Esophagus squamous epithelium (tissue), 5 donors: ENCODE measurements at places on chromosomes 12 and 14. TPM values are rescaled to one million over a fixed set of nuclear protein-coding genes. Genes with fewer than 3 reads are reported as not detected.

- peak; percentile 1 for DNase-seq
Measured at GRCh38 chr14:77459072-77459723, 1.3 kb downstream of the AHSA1 start.

DNA sequence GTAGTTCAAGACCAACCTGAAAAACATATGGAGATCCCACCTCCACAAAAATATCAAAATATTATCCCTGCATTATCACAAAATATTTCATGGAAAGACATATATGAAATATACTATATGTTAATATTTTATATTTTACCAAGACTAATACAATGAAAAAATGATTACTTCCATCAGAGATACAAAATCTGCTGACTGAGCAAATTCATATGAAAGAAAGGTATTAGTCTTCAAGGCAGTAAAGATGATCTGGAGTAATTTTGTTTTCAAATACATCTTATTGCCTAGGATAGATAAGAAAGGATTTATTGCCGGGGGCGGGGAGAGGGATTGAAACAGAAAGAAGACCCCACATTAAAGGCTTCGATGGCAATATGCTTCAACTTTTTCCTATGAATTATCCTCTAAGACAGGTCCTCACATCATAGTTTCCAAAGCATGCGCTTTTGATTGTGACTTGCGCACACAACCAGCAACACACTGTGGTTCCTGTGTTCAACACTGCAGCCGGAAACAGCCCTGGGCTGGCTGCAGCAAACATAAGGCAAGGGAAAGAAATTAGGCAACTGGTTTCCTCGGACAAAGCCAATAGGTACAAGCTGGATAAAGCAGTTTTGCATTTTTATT is 83.2 kb downstream of the SPPL3 start:
- DNase-seq = no peak

- DNase-seq = no peak
Measured at GRCh38 chr12:26255893-26256645, 60.7 kb downstream of the SSPN start.

DNA sequence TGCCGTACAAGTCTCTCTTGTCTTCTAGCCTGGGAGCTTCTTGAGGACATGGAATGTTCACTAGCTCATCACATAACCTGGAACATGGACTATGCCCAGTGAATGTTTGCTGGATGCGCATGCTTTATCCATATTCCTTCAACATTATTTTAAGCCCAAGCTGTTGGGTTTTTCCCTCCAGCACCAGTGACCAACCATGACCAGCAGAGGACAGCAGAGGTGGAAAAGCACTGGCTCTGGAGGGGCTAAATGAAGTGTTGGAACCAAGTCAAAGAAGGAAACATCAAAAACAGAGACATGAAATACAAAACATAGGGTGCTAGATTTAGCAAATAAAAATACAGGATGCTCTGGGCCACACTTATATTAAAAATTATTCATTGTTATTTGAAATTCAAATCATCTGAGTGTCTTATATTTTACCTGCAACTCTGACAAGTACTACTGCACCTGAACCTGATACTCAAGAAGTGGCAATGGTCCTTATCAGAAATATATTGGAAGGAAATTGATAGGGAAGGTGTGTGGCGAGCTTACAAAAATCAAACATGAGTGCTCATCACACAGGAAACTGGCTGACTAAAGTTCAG is 23.1 kb upstream of the HELB start:
- DNase-seq = no peak

- DNase-seq = no peak
Measured at GRCh38 chr12:89383235-89384049, 31.1 kb upstream of the DUSP6 start.

DNA sequence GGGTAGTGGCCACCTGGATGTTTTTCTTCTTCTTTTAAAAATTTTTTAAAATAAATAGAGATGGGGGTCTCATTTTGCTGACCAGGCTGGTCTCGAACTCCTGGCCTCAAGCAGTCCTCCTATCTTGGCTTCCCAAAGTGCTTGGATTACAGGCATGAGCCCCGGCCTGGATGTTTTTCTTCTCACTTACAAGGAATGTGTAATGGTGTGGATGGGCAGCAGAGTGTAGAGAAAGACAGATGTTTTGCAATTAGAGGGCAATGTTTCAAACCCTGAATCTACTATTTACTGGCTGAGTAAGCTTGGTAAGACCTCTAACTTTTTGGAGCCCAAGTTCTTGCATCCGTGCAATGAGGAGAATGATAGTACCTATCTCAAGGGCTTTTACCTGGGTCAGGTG is 48.1 kb downstream of the ADCK1 start:
- no peak for DNase-seq

GRCh38 chr12:43758247-43758727 is 303 bp downstream of the PUS7L start:
- DNase-seq = no peak

DNA sequence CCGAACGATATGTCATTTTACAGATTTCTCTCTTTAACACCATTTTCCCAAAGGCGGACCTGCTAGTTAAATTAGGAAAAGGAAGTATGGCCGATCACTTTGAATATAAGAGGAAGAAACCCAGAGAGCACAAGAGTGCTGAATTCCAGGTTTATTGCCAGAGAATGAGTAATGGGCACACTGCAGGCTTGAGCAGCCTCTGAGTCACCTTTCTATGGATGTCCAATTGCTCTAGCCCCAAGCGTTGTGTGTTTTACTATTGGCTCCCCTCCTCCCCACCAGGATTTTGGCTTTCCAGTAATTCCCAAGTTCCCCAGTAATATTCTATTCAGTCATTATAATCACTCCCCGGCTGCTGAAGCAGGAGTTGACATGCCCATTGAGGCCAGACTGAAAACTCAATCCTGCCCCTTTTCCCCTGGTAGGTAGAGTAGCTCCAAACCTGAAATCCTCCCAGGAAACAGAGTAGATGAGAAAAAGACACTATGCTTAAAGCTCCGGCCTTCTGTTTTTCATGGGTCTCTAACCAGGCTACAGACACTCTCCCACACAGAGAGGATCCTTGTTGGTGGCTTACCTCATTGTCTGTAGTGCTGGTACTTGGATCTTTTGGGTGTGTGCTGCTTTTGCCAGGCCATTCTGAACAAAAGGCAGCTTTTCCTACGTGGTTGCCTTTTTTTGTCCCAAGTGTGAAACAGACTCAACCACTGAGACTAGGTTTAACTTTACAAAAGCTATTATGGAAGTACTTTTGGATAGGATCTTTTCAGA is 704.3 kb upstream of the FLRT2 start:
- no peak for DNase-seq

DNA sequence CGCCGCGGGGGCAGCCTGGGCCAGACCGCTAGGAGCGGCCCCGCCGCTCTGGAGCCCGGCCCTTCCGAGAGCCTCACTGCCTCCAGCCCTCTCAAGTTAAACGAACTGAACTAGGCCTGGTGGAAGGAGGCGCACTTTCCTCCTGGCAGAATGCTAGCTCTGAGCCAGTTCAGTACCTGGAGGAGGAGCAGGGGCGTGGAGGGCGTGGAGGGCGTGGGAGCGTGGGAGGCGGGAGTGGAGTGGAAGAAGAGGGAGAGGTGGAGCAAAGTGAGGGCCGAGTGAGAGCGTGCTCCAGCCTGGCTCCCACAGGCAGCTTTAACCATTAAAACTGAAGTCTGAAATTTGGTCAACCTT is 5.3 kb downstream of the LTB4R start:
- DNase-seq = no peak

DNA sequence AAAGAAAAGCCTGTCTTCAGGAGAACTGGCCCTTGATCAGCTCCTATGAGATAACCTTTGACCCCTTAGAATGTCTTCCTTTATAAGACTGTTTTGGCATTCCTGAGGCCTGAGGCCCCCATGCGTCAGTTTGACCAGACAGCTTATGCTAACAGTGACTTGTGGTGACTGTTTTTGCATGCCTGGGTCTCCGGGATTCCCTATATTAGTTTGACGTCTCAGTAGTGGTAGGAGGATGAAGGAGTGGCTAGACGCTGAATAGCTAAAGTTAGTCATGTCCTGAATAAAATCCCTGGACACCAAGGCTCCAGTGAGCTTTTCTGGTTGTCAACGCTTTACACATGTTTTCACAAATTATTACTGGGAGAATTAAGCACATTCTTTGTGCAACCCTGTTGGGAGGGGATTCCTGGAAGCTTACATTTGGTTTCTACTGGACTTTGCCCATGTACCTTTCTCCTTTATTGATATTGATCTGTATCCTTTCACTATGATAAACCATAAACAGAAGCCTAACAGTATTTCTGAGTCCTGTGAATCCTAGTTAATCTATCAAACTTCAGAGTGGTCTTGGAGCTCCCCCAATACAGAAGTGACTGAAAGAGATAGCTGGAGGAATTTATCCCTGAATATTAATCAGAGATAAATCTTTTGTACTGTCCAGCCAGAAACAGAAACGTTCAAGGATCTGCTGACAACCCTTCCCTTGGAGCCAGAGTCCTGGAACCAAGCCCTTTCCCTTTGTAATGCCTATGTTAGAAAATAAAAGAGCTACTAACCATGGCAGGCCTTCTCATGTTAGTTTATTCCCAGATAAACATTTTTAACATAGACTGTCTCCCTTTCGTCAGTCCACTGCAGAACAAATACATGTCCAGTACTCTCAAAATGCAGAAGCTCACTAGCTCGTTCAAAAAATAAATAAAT is 479.2 kb downstream of the RPS29 start:
- no peak for DNase-seq

- no peak for DNase-seq
Measured at GRCh38 chr14:90421001-90421631, 24.3 kb downstream of the CALM1 start.

GRCh38 chr14:35576856-35577255 is 42.9 kb downstream of the INSM2 start:
- no peak for DNase-seq

DNA sequence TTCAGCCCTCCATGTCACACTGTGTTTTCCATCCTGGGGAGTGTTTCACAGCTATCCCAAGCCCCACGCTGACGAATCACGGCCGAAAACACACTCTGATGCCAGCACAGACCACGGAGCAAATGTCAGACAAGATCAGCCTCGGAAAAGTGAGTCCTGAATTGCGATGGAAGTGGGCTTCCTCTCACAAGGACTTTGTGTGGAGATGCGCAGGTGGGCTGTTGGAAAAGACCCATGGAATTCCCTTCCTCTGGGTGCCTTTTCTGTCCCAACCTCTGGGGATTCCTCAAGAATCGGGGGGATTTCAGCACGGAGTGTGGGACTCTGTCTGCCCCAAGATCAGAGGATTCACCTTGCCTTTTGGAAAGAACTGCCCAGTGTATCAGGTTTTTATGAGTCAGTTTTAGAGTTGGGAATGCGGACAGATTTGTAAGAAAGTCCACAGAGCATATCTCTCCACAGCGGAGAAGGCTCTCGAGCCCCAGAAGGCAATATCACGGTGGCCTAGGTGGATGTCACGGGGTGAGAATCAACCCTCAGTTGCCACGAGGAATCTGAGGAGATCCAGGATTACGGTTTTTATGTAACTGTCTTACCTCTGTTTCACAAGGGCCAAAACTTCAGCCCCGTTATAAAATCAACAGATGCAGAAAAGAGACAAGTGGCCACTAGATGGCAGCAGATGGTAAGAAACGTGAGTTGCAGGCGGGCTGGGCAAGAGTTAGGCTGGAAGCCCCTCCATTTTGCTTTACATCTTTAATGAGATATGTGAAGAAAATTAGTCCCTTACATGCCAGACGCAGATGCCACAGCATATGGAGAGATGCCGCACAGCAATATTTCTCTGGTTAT is 201.9 kb downstream of the DAD1 start:
- no peak for DNase-seq

DNA sequence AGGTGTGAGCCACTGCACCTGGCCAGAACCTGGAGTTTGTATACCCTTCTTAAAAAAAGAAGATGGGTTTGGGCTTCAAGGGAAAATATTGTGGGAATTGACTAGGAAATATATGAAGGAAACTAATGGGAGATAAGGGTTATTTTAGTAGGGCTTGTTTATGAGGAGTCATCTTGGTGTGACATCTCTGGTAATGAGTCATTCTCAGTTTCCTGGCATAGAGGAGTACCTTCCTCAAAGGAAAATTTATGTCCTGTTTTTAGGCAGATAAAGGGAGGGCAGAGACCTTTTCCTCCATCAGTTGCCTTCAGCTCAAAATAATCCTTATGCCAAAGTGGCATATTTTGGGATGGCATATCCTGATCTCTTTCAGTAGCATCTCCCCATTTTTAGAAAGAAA is 30.6 kb upstream of the NFKBIA start:
- DNase-seq = no peak

DNA sequence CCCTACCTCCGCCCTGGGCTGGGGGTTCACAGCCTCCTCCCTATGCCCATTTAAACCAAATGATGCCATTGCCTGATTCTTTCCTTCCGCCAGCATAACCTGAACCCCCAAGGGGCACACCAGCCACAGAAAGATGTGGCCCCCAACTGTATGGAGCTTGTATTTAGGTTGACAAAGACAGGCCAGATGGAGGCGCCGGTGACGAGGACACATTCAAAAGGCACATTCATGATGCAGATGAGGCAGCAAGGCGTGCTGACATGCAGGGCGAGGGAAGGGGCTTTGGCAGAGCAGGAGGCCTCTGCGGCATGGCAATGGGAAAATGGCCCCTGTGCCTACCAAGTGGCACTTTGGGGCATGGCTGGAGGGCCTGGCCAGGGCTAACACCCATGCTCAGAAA is 112.2 kb downstream of the RFLNA start:
- no peak for DNase-seq

- DNase-seq = no peak
Measured at GRCh38 chr12:100643246-100643645, 69.8 kb downstream of the GAS2L3 start.

- no peak for DNase-seq
Measured at GRCh38 chr12:116443821-116444589, 115.2 kb upstream of the MAP1LC3B2 start.

GRCh38 chr14:89634037-89634436 is 217.0 kb upstream of the FOXN3 start:
- DNase-seq = no peak

DNA sequence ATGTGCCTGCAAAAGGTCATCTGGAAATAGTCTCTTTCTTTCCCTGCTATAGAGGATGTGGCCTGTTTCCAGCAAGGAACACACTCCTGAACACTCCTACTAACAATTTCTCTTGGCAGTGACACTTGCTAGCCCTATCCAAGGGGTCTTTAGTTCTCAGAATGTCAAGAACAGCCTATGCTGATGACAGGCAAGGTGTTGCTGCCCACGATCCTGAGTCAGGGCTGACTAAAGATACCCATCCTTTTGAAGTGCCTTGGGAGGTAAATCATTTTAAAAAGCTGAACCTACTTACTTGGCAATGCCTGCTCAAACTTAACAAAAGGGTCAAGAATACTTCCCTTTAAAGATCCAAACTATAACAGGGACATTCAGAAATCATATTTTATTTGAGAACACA is 1146.4 kb downstream of the VRK1 start:
- no peak for DNase-seq

TAS2R9 gene
- 0.66 TPM for total RNA-seq

DLGAP5 gene
- total RNA-seq = 16.8 TPM

FAIM2 gene
- 0.13 TPM for total RNA-seq

VRTN gene
- total RNA-seq = not detected

ASIC1 gene
- 1.5 TPM for total RNA-seq

DDX54 gene
- total RNA-seq = 59.9 TPM

EXOC5 gene
- 38.5 TPM for total RNA-seq

CLEC2D gene
- 1.6 TPM for total RNA-seq

WDHD1 gene
- 6.4 TPM for total RNA-seq
